ENCODE measurements at places on chromosomes 1 and 21. TPM values are rescaled to one million over a fixed set of nuclear protein-coding genes. Genes with fewer than 3 reads are reported as not detected.

TPTE gene
- not detected for total RNA-seq

EPB41 gene
- 63.3 TPM for total RNA-seq

PPP1R15B gene
- 30.4 TPM for total RNA-seq

CD34 gene
- 126 TPM for total RNA-seq

AADACL3 gene
- total RNA-seq, result not detected

- DNase-seq, result no peak
These were observed 9.6 kb downstream of the CAMK2N1 start for GRCh38 chr1:20476265-20477038.

GRCh38 chr1:13945856-13946255 lies 245.9 kb downstream of the PRDM2 start:
- no peak for DNase-seq

- DNase-seq, result no peak
These were observed 12.3 kb upstream of the MMEL1 start for GRCh38 chr1:2645143-2645542.

- peak; percentile 39 for DNase-seq
These were observed 51.0 kb downstream of the GADD45A start for GRCh38 chr1:67735806-67736627.

- DNase-seq, result no peak
These were observed 115.7 kb upstream of the CACYBP start for GRCh38 chr1:174884038-174884437.

DNA sequence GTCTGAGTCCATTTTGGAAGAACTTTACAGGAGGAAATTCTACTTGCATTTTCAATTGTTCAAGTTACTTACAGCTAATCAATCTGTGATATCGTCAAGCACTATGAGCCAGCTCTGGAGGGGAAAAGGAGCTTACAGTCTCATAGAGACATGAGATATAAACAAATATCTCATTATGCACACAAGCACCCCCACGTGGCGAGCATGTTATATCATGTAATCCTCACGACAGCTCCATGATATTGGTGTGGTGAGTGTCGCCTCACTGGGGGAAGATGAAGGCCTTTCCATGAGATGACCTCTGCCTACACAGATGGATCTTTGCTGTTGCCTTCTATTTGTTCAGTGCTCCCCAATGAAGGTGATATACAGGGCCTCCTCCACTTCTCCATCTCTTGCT lies 34.6 kb downstream of the TNR start:
- DNase-seq, result no peak

DNA sequence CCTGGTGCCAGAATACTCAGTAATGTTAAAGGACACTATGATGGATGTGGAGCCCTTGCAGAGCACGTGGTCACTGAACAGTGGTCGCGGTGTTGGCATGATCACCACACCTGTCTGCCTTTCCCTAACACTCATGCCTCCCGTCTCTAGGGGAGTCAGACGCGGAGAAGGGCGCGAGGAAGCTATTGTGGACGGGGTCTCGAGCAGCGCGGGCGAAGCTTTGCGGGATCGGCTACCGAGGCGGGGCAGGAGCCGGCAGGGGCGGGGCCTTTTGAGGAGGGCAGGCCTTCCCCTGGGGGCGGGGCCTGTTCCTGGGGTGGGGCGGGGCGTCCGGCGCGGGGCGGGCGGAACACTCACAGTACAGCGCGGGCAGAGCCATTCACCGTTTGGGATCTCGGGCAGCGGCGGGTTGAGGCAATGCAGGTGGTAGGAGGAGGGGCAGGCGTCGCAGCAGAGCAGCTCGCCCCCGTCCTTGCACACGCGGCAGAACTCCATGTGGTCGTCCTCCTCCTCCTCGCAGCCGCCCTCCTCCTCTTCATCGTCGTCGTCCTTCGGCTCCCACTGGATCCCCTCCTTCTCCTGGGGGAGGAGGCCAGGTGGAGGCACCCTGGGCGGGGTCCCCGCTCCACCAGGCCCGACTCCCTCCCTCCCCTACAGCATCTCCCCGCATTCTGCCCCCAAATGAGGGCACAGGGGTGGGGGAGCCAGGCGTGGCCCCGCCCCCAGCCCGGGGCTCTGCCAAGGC lies 31.5 kb downstream of the CHD5 start:
- DNase-seq, result peak; percentile 14

DNA sequence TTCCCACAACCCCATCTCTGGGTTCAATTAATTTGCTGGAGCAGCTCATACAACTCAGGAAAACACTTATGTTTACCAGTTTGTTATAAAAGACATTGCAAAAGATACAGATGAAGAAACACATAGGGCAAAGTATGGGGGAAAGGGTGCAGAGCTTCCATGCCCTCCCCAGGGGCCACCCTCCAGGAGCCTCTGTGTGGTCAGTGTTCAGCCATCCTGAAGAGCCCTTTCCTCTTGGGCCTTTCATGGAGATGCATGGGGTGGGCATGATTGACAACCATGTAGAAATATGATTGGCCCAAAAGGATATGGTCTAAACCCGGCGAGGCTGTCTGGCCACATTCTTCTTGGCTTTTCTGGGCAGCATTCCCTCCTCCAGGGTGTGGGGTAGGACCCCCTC lies 56.8 kb upstream of the PDE9A start:
- no peak for DNase-seq

- no peak for DNase-seq
These were observed 50.0 kb downstream of the C1orf198 start for GRCh38 chr1:230818367-230818766.

DNA sequence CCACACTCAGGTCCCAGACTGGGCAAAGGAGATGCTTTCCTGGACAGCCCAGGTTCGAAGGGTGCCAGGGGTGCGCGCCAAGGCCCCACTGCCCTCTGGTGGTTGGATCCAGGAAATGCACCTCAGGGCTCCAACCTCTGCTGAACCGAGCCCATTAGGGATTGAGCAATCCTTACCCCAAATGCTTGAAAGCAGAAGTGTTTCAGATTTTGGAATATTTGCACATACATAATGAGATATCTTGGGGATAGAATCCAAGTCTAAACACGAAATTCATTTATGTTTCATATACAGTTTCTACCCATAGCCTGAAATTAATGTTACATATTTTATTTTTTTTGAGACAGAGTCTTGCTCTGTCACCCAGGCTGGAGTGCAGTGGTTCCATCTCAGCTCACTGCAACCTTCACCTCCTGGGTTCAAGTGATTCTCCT lies 57.4 kb downstream of the SLC9A1 start:
- DNase-seq, result peak; percentile 47

GRCh38 chr1:58524353-58524945 lies 22.1 kb downstream of the OMA1 start:
- DNase-seq, result no peak

DNA sequence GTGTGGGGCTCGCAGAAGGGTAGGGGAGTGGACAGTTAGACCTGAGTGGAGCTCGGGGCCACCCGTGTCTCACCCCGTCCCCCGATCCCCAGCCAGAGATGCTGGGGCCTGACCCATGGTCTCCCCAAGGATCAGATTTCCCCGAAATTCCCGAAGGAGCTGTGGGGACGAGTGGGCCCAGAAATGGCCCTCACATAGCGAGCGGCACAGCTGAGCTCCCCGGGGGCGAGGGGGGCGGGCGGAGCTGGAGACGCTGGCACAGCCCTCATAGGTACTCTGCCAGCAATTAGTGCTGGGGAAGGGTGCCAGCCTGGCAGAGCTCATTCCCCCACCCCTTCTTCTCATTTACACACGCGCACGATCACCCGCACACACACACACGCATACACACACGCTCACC lies 9.2 kb downstream of the CASZ1 start:
- no peak for DNase-seq

Measured in hematopoietic multipotent progenitor cell (in vitro differentiated cells).